ENCODE measurements at places on chromosomes 13 and 19.
A peak's percentile ranks its signal among the peaks of the same experiment; 100 is the strongest.

DNA sequence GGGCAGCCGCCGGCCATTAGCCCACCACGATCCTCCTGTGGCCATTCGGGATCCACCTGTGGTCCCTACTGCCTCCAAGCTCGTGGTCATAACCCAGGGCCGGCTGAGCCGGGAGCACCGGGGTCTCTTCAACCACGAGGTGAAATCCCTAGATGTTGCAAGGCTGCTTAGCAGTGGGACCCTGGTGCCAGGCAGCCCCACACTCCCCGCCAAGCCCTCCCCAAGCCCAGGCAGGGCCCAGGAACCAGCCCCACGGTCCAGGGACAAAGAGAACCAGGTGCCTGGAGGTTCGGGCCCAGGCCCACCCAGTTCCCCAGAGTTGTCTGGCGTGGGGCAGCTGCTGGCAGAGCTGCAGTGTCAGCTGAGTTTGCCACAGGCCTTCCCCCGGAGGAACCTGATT lies 3.4 kb upstream of the TMEM145 start:
- DNase-seq, result no peak

DNA sequence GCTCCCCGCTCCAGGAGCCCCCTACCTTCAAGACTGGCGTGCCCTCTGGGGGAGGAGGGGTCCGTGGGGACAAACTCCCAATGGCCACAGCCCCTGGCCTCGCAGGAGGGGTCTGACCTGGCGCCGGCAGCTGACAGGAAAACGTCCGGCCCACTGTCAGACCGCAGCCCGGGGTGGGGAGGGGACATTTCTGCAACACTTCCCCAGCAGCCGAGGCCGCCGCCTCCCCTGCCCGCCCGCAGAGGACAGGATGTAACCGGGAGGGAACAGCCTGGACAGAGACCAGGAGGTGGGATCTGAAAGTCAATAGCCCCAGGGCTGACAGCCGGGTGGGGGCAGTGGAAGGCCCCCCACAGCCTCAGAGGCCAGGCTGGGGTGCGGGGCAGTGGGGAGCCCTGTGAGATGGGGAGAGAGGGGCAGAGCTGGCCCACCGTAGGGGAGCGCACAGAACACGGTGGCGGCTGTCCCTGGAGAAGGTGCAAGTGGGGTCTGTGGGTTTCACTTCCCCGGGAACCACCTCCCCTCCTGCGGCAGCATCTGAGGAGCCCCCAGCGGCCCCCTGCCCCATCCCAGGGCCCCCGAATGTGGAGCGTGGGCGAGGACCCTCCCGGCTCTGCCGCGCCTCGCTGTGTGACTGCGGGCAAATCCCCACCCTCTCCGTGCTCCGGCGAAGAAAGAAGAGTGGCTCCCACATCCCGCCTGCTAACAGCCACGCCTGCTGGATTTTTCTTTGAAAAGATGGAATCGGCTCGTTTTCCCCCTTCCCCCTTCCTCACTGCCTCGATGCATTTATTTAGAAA lies at the start of gene PEAK3:
Gene PEAK3 (minus strand): TSS at position 114 of the 800 bp plus-strand sequence. CDS start 1,244 bp downstream, outside the sequence.
- peak; percentile 47 for DNase-seq

GRCh38 chr13:30120133-30120822 lies 187.1 kb downstream of the KATNAL1 start:
- DNase-seq, result no peak

- DNase-seq, result no peak
Measured at GRCh38 chr19:47152632-47153031, 22.0 kb downstream of the SAE1 start.

DNA sequence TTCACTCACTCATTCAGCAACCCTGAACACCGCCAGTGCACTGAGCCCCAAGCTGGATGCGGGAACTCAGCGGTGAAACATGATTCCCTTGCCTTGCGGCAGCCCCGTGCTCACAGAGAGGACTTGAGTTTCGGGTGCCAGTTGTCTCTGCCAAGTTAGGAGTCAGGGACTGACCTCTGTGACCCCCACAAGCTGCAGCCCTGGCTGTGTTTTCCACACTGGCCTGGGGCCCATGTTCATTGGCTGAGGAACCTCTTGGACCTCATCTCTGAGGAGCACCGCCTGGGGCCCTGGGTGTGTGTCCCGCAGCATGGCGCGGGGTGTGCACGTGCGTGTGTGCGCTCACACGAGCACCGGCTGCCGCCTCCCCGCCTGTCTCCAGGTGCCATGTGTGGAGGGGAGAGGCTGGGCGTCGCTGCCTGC lies 31.0 kb downstream of the CAPN12 start:
- DNase-seq, result no peak

GRCh38 chr13:101730420-101731000 lies 278.0 kb downstream of the ITGBL1 start:
- no peak for DNase-seq

DNA sequence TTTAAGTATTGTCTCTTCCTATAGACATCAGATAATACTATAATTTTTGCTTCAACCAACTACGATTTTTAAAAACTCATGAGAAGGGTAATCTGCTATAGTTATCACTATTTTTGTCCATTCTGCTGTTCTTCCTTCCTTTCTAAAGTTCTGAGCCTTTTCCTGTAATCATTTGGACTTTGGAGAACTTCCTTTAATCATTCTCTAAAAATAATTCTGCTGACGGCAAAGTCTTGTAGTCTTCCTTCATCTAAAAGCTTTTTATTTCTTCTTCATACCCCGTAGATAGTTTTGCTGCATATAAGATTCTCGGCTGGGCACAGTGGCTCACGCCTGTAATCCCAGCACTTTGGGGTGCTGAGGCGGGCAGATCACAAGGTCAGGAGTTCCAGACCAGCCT lies 5.1 kb upstream of the FCGBP start:
- DNase-seq, result no peak

DNA sequence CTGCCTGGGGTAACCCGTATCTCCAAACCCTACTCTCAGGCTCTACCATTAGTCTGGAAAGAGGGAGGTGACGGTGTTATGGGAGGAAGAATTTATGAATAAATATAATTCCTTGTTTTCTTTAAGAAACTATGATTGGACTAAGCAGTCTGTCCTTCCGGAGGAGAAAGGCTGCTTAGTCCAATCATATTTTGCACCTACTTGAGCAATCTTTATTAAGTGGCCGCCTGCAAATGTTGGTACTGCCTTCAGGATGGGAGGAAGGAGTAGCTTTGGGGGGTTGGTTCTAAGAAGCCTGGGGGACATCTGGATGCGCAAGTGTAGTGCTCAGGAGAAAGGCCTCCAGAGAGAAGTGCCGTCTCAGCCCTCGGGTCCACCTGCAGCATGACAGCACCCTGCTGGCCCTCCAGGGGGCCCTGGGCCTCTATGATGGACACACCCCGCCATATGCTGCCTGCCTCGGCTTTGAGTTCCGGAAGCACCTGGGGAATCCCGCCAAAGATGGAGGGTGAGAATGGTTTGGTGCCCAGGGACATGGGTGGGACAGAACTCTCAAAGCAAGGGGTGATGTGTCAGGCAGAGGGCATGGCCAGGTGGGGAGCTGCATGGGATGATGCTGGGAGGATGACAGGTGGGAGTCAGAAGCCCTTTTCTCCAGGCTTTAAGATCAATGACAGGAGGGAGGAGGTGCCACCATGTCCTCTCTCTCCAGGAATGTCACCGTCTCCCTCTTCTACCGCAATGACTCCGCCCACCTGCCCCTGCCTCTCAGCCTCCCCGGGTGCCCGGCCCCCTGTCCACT lies 4.1 kb downstream of the ACP4 start:
- DNase-seq, result peak; percentile 77

DNA sequence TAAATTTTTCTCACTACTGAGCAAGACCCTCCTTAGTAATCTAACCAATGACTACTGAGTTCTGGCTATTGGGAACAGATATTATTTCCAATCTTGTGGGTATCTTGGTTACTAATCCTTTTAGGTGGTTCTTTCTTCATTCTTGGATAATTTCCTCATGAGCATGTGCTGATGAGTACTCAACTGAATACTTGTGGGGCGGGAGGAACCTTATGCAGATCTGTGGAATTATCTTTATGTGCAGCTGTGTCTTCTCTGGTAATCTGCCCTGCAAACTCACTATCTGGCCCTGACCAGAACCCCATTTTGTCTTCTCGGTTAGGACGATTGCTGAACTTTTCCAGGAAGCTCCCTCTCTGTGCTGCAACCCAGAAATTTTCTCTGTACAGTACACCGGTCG lies 89.7 kb upstream of the TRPC4 start:
- no peak for DNase-seq

- DNase-seq, result no peak
Measured at GRCh38 chr19:35805526-35806102, 7.0 kb downstream of the PRODH2 start.

- DNase-seq, result no peak
Measured at GRCh38 chr13:44465318-44465717, 91.7 kb downstream of the SERP2 start.

GRCh38 chr19:51368366-51369282 lies at the start of gene CLDND2:
CLDND2 (minus strand) TSS chr19:51369003; CDS start chr19:51368577, 426 bp downstream.
- peak; percentile 59 for DNase-seq

- no peak for DNase-seq
Measured at GRCh38 chr19:13848798-13849676, 27.9 kb upstream of the NANOS3 start.
